H9 (cell line): ENCODE measurements at places on chromosomes 1 and 21. TPM values are rescaled to one million over a fixed set of nuclear protein-coding genes. Genes with fewer than 3 reads are reported as not detected.

DNA sequence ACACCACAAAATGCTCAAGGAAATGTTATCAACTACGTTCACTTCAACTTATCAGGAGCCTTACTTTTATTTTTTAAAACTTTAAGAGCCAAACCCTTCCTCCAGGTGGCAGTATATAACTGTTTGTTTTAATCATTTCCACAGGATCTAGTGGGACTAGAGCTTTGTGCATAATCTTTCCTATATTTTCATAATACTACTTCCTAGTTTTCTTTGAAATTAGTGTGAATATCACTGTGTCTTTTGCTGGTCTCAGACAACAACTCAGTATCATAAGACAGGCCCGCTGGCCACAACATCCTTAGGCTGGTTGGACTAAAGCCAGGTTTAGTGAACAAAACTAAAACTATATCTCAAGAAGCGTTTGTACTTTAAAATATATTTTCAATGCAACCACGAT lies 145.5 kb downstream of the TIAM1 start:
- no peak for DNase-seq

DNA sequence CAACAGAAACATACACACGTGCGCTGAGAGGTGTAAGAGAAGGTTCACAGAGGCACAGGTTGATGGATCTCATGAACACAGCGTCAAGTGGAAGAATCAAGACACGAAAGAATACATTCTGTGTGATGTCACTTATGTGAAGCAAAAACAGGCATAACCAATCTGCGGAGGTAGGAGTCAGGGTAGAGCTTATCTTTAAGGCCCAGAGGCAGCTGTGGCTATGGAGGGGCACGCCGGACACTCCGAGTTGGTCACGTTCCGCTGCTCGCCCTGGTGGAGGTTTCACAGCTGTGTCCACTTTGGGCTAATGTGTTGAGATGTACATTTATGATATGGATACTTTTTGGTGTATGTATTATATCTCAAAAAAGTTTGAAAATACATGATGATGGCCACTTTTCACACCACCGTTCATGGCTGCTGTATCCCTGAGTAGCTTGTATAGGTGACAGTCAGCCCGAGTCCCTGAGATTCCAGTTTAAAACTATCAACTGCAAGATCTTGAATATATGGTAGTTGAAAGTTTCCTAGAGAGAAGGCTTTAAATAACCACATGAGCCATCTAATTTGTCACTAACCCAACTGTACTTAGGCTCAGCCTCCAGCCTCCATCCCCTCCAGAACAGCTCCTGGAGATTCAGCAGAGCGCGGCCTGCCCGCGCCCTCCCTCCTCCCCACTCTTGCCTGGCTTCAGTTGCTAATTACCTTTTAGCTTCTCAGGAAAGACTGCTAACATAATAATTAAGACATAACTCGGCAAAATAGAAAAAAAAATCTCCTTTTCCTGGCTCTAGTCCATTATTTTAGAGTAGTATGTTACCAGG lies 6.7 kb upstream of the ADARB1 start:
- no peak for DNase-seq

GRCh38 chr1:170073893-170074249 lies 624 bp downstream of the KIFAP3 start:
- DNase-seq, result no peak

DNA sequence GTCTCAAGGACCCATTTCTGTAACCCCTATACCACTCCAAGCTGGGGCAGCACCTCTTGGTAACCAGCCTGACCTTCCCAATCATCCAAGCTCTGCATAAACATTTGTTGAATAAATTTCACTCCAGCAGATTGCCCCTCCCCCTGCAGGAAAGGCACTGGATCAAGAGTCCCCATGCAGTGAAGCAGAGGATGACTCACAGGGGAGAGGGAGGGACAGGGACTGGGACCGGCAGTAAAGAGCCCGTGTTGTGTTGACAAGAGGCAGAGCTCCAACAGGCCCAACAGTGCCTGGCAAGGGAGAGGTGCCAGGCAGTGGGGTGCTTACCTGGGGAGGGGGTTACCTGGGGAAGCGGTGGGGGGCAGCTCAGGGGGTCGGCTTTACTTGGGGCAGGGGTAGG lies 32.3 kb downstream of the SLC9A1 start:
- DNase-seq, result no peak

DNA sequence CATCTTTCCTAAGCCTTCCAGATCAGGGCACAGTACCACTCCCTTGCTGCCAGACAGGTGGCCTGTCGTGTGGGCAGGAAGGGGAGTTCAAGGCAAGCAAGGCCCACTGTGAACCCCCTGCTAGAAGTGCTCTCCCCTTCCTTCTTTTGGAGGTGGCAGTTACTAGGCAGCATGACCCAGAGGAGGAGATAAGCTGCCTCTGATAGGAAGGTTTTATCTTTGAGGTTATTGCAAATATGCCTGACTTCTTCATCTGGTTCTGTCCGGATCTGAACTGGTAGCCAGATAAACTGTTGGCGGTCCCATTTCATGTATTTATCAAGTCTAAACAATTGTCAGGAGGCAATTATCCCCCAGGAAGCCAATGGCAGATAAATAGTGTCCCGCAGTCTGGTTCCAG lies 198.2 kb upstream of the LMO4 start:
- DNase-seq, result no peak

DNA sequence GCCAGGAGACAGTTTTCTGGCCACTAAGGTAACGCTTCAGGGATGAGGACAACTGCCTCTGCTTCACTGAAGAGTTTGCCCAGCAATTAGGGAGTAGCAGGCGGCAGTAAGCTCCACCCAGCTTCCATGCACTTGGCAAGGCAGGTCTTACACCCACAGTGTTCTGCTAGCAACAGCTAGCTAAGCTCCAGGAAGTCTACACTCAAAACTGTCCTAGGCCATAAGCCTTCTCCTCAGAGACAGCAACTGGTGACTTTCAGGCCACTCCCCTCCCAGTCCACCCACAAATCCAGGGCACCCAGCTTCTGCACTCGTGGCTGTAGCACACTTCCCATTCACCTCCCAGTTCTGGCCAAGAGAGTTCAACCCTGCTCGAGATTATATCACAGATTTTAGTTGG lies 47.3 kb downstream of the KMO start:
- no peak for DNase-seq

Gene LHX4
- 1.9 and 2.0 TPM in 2 replicates for total RNA-seq

- DNase-seq, result no peak
Observed at GRCh38 chr1:35588197-35588910, 15.2 kb downstream of the TFAP2E start.

GRCh38 chr1:152111515-152111968 lies 3.7 kb downstream of the TCHH start:
- DNase-seq, result peak; percentile 82

GRCh38 chr1:239868058-239868832 lies 223.4 kb upstream of the FMN2 start:
- no peak for DNase-seq

Gene MROH9
- not detected in 2 replicates for total RNA-seq

DNA sequence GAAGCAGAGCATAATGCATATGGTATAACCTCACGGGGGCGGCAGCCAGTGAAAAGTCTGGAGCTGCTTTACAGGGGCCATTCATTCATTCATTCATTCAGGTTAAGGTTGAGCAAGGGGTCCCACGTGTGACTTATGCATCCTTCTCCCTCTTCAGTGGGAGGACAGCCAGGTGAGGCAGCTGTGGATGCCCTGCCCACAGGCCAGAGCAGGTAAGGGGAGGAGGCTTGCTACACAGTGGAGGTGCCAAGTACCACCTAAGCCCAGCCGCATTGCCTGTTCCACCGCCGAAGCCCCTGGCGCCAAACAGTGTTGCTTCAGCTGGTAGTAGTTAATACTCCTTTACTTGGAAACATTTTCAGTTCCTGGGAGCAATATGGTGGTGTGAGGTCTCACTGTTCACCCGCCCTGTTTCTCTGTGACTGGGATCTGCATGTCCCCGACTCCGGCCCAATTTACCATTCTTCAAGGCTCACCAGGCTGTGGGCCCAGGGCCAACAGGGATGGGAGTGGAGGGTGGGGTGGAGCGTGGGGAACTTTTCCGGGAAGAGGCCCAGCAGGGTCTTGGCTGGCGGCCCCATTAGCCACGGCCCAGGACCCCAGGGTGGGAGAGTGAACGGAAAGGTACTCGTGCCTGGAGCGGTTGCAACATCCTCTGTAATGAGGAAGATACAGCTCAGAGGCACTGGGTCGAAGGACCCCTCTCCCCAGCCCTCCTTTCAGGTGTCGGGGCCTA lies 722 bp upstream of the PODN start:
- DNase-seq, result no peak

- DNase-seq, result no peak
Observed at GRCh38 chr1:155322571-155322952, 1.9 kb downstream of the RUSC1 start.

- DNase-seq, result no peak
Observed at GRCh38 chr21:35885942-35886541, 174.3 kb downstream of the SETD4 start.

Gene RHBG
- 1.4 and 1.5 TPM in 2 replicates for total RNA-seq

Gene CTH
- total RNA-seq, result 15.3 and 15.5 TPM in 2 replicates

DNA sequence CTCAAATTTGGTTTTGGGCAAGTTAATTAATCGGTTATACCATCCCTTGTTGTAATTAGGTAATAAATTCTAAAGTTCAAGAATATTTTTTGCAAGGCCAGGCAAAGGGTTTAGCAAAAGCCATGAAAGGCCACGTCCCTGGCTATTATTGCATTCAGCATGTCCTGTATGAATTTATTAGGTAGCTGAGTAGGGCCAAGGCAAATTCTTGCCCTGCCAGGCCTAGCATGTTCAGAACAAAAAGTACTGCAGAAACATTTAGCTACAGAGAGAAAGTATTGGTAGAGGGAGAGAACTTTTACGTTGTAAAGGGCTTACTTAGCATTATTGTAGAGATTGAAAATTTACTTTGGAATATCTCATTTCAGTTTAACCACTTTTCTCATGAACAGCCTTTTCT lies 94.4 kb downstream of the PATJ start:
- no peak for DNase-seq

Gene GLMN
- total RNA-seq, result 23.6 and 24.8 TPM in 2 replicates

GRCh38 chr1:26119892-26120608 lies 8.4 kb downstream of the PDIK1L start:
- DNase-seq, result no peak

Gene DIPK1A
- total RNA-seq, result 3.3 and 3.8 TPM in 2 replicates

Gene URB1
- 20.4 and 23.5 TPM in 2 replicates for total RNA-seq

GRCh38 chr1:116168277-116169032 lies 57.3 kb downstream of the MAB21L3 start:
- DNase-seq, result peak; percentile 76

Gene PDPN
- total RNA-seq, result 199 and 205 TPM in 2 replicates

Gene FCRL5
- 0.98 and 1.1 TPM in 2 replicates for total RNA-seq

GRCh38 chr1:10398278-10398733 lies 558 bp upstream of the PGD start:
- DNase-seq, result no peak

- DNase-seq, result peak; percentile 85
Observed at GRCh38 chr1:29120947-29121485, 2.7 kb downstream of the TMEM200B start.

Gene IL12RB2
- total RNA-seq, result 0.77 and 0.88 TPM in 2 replicates

DNA sequence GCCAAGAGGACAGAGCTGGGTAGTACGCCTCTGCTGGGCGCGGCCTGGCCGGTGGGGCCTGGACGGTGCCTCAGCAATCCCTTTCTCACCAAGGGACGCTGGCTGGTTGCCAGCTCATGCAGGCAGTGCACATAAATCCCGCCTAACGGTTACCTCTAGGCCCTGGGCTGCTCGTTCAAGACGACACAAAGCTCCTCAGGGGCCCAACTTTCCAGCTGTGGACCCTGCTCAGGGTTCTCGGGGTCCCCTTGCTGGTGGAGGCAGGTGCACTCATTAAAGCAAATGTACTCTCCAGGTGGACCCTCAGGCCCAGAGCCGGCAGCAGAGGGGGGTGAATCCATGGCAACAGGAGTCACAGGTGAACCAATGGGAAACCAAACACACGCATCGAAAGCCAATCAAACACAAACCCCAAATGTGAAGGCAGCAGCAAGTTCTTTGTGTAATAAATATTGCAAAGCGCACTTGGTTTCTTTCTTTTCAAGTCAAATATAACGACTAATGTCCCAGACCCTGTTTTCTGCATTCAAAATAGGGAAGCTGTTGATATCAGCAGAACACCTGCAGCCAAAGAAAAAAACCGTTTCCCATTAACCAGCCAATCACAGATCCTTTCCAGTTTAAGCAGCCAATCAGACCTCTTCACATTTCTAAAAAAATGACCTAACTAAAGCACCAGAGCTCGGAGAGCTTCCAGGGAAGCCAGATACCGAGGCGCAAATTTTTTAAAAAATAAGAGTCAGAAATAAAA lies 26.1 kb upstream of the CLSTN1 start:
- DNase-seq, result no peak

- no peak for DNase-seq
Observed at GRCh38 chr1:11482701-11483479, 3.9 kb downstream of the DISP3 start.

DNA sequence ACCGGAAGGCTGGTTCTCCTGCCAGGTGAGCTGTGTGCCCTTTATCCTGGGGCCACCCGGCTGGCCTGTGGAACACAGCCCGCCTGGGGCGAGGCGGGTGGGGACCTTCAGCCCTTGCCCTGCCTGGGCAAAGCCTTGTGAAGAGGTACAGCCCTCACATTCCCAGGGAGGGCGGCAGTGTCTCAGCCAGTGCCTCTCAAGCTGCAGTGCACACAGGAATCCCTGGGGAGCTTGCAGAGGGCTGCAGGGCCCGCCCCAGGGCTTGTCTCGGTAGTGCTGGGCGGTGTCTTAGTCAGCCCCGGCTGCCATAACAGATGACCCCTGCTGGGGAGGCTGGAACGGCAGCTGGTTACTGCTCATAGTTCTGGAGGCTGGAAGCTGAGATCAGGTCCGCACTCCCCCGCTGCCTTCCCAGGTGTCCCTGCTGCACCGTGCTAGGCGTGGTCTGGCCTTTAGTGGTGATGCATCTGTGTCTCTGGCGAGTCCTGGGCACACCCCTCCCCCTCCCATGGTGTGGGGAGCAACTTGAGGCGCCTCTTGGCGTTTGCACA lies 12.6 kb downstream of the DFFB start:
- DNase-seq, result no peak

GRCh38 chr1:162030759-162031280 lies 7.2 kb upstream of the OLFML2B start:
- no peak for DNase-seq

Gene SIM2
- not detected in 2 replicates for total RNA-seq

DNA sequence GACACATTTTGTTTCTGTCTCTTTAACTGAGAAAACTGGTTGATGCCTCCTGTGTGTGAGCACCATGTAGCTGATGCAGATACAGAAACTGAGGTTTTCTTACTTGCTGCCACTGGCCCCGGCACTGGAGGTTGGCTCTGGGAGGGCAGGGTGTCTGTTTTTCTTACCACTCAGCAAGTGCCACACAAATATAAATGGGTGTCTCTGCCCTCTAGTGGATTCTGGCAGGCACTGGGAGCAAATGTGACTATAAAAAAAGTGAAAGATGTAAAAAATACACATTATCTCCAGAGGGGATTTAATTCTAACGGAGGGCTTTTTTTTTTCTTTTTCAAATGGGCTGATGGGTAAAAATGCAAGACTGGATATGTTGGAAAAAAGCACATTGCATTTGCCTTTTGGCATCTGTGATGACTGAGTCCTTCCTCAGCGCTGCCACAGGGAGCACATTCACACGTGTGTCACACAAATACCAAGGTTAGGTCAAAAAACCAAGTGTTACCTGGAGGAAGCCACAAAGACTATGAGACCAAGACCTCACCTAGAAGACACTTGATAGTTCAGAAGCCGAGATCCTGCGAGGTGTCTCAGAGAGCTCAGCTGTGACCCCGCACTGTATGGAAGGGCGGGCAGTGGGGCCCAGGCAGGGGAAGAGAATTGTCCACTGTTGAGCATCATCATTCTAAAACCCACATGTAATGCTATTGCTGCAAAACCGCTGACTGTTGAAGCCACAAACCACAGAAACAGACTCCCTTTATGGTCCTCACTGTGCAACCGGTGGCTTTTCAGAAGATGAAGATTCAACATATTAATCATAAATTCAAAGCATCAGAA lies 18.9 kb downstream of the PGBD2 start:
- peak; percentile 53 for DNase-seq
